SK-N-SH (cell line): ENCODE measurements at places on chromosomes 3 and 15. TPM values are rescaled to one million over a fixed set of nuclear protein-coding genes. Genes with fewer than 3 reads are reported as not detected.

CYP19A1 gene
- 0.03 TPM in 1 of 2 replicates, not detected in the other for polyA plus RNA-seq

- DNase-seq = no peak
Observed at GRCh38 chr15:74264081-74264501, 28.0 kb downstream of the CCDC33 start.

DNA sequence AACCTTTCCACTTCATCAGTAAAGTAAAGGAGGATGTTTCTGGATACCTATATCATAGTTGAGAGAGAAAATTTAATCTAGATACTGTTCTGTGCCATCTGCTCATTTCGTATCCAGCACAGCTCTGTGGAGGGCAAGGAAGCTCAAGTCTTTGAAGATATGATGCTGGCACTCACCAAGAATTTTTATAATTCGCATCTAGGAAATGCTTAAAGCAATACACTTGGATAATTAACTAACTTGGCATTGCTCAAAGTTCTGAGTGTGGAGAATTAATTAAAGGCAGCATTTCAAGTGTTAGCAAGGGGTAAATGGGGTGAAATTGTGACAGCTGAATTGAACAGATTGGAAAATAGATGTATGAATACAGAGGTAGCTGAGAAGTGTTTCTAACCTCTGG is 213.2 kb downstream of the KCNMB2 start:
- no peak for DNase-seq

DNA sequence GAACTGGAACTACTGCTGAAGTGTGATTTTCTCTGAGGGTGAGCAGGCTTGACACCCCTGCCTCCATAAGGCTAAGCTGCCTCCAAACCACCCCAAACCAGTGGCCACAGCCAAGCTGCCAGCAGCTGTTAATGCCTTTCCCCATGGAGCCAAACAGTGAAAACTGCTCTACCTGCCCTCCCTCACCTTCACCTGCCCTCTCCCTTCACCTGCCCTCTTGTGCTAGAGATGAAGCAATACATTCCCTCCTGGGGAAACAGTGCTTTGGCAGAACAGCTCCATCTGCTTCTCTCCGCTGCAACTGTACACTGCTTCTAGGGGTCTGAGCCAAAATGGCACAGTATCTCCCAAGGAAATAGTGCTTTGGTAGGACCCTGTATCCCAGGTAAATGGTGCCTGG is 374.1 kb downstream of the FHIT start:
- no peak for DNase-seq

EIF4E3 gene
- polyA plus RNA-seq = 0.47 and 0.67 TPM in 2 replicates
